ENCODE measurements at places on chromosomes 12 and 14.

DNA sequence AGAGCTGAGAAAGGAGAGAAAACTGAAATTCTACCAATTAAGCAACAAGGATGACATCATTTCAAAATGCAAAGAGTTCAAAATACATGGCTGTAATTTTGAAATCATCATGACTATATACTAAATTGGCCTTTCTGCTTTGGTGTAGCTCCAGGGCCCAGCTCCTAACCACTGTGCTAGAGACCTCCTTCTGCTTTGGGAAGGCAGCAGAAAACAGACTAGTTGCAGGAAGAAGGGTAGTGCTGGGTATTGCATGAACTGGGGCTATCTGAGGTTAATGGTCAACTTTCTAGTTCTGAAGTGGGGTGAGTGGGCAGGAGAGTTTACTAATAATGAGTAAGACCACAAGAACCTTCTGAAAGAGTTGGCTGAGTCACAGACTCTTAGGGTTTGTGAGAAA, 66.2 kb downstream of the PTGER2 start:
- DNase-seq, result no peak

GRCh38 chr12:76173756-76174155, 89.3 kb upstream of the NAP1L1 start:
- DNase-seq, result no peak

DNA sequence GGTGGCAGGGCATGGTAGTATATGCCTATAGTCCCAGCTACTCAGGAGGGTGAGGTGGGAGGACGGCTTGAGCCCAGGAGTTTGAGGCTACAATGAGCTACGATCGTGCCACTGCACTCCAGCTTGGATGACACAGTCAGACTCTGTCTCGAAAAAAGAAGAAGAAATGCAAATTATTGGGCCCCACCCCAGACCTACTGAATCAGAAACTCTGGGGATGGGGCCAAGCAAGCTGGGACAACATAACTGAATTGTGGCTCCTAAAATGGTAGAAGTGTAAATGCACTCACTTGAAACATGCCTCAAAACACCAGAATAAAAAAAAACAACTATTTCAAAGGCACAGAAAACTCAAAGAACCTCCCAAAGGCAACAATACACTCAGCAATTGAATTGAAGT, 37.0 kb downstream of the CIT start:
- DNase-seq, result no peak

DNA sequence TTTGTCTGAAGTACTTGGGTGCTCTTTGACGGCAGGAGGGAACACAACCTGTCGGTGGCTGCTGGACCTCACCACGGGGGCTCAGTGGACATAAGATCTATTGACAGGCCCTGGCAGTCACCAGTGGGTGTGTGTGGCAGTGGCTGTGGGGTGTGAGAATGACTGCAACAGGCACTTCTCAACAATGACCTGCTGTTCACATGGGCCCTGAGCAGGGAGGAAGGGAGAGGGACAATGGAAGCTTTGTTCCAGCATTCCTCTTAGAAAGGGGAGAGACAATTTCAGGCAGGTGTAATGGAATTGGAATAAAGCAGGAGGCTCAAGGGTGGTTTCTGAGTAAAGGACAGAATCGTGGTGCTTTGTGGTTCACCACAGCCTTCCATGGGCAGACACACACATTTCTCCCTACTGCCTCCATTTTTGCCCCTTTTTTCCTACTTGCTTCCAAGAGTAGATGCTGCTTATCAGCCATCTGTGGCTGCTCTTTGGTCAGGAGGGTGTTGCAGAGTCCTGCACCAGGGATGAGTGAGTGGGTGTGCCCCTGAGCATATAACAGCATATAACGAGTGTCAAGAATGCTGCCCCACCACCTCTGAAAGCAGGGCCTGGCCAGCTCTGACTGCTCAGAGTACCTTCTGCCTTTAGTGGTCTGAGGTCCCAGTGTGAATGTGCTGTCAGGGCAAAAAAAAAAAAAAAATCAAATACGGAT, 267.7 kb downstream of the RASSF9 start:
- DNase-seq, result no peak

- DNase-seq, result no peak
These were observed 104.7 kb upstream of the TSPAN8 start for GRCh38 chr12:71262466-71262865.

DNA sequence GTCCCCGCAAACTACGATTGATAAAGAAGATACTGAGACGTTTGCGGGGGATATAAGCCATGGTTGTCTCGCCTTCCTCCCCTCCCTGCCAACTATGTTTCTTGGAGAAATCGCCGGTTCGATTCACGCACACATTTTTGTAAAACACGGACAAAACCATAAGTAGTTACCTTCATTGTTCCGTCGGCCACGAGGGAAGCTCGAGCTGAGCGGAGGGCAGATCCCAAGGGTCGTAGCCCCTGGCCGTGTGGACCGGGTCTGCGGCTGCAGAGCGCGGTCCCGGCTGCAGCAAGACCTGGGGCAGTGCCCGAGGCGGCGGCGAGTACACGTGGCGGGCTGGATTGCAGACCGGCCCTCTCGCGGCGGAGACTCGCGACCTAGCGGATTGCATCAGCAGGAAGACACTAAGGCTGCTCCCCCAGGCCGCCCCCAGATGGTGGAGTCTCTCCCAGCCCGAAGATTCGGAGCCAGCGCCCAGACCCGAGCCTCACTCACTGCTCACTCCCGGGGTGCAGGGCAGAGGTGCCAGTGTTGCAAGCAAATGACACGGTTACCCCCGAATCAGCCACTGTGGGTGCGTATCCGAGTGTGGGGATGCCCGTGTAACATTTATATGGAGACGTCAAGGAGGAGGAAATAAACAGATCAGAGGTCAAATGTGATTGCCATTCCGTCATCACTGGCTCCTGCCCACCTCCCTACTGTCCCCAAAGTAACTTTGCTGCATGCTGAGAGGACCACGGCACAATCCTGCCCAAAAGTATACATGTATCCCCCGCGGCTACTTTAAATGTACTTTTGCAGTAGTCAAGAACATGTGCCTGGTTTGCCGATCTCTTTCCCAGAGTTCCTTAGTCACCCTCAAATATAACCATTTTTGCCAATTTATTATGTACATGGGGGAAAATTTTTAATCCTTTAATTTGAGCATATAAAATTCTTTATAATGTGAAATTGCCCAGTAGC, at the start of gene BCAT1:
Gene BCAT1 (minus strand): TSS at position 345 of the 966 bp plus-strand sequence. CDS start 169 bp downstream, at position 176.
- peak; percentile 71 for DNase-seq

DNA sequence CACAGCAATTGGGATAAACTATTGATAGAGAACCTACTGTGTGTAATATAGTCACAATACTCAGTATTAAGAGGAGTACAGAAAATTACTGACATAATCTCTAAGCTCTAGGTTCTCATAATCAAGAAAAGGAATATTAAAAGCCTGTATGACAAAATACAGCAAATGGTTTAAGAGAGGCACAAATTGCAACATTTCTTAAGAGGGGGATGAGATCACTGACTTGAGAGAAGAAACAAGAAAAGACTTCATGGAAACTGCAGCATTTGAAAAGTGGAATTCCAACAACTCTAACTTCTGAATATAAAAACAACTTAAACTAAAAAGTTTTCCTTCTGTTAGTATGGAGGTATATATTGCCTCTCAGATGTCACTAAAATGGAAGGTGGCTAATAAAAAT, 89.7 kb downstream of the NUMB start:
- no peak for DNase-seq

DNA sequence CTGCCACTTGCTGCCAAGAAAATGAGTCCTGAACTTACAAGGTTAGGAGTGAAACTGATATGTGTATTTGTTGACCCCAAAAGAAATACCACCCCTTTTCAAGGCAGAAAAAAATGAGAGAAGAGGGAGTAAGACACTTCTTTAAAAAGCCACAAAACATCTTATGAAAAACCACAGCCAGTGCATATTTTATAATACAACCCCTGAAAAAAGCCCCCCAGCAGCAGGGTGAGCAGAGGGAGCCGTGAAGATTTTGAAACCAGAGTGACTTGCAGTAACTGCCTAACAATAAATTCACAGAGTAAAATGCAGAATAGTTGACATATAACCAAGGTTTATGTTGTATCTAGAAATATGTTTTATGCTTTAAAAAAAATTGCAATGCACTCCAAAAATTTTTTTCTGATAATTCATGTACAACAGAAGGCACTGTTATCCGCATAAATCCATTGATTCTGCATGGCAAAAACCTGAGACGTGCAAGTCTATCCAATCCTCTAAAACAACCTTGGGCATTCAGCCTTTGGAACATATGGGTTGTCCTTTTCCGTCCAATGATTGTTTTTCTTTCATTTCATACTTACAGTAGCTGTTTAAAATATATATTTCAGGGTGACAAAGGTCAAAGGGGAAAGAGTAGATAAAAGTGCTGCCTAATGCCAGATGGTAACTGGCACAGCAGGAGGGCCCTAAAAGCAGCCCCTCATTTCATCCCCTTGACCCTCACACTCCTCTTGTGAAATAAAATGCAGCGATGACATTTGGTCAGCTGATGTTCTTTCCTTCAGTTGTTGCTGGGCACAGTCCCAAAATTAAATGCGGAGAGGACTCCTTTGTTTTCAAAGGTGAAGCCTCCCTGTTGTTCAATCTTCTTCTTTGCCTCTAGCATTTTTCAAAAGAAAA, 65.3 kb downstream of the IPO8 start:
- no peak for DNase-seq

DNA sequence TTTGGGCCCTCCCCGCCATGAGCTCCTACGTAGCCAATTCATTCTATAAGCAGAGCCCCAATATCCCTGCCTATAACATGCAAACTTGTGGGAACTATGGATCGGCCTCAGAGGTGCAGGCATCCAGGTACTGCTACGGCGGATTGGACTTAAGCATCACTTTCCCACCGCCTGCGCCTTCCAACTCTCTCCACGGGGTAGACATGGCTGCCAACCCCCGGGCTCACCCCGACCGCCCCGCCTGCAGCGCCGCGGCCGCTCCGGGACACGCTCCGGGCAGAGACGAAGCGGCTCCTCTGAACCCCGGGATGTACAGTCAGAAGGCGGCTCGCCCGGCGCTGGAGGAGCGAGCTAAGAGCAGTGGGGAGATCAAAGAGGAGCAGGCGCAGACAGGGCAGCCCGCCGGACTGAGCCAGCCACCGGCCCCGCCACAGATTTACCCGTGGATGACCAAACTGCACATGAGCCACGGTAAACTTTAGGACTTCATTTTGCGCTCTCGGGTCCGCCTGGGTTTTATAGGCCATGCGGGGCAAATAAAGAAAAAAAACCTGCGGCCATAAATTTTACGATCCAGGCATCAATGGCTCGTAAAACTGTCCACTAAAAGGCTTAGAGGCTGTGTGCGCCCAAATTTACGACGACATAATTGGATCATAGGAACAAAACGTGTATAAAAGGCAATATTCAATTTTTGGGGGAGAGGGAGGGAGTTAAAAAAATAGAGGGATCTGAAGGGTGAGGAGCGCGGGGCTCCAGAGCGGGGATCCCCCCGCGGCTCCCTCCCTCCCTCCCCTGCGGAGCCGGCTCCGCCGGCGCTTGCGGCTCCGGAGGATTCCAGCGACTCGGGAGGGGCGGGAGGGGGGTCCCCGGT, 493 bp downstream of the HOXC5 start:
- no peak for DNase-seq

DNA sequence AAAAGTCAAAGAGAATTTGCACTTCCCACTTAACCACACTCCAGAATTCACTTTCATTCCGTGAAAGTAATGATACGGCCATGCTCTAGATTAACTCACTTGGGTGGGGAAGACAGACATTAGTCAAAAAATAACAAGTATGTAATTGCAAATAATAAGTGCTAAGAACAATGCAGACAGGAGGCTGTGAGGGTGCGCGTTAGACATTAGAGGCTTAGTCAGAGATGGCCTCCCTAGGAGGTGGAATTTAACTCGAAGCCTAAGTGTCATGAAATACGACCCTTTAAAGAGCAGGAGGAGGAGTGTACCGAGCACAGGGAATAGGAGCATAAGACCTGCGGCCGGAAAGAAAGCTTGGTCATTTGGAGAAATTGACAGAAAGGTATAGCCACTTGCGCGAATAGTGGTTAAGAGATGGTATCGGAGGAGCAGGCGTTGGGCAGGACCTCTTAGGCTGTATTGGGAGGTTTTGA, 628 bp downstream of the SNRPF start:
- DNase-seq, result no peak

GRCh38 chr12:130136509-130137039, 25.7 kb upstream of the FZD10 start:
- no peak for DNase-seq
